AG08395 (cell line): ENCODE measurements at places on chromosomes 13 and 19.

DNA sequence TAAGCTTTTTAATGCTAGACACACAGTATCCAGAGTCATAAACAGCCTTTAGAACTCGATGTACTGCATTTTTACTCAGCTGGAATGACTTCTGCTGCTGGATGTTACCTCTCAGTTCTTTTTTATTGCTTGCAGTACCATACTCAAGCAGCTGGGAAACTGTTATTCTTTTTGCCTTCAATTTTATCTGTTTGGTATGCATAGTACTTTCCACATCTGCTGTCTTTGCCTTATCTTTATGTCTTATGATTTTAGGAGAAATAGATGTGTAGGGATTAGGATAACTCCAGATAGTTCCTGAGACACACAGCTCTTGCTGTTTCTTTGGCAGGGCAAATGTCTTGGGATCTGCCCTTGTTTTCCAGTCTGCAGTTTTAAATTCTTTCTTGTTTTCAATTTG is 31.5 kb downstream of the TEX30 start:
- DNase-seq: no peak

DNA sequence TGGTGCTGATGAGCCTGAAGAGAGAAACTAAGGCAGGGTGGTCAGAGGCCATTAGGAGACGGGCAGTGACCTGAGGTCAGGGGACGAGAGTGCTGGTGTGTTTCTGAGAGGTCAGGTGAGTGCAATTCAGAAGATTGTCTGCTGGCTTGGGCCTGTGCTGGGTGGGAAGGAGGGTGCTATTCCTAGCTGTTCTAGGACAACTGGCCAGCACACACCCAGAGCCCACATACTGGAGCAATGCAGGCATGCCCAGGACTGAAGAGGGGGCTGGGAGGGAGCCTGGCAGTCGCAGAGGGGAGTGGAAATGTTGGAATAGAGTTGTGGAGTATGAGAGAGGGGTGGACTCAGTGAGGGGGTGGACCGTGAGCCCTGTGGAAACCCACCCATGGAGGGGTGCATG is 16.5 kb downstream of the ARHGEF7 start:
- no peak for DNase-seq

DNA sequence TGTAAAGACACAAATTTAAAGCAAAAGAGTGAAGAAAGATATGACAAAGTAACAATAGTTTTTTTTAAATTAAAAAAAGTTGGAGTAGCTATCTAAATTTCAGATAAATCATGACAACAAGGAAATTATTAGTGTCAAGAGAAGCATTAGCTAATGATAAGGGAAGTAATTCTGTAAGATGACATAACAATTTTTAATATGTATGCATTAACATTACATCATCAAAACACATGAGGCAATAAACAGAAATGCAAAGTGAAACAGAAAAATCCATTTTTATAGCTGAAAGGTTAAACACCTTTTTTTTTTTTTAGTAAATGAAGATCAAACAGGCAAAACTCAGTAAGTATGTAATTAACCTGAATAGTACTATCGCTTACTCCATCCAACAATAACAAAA is 804.9 kb upstream of the PRR20A start:
- DNase-seq: no peak

- no peak for DNase-seq
Observed at GRCh38 chr19:4916292-4917082, 7.2 kb downstream of the UHRF1 start.

DNA sequence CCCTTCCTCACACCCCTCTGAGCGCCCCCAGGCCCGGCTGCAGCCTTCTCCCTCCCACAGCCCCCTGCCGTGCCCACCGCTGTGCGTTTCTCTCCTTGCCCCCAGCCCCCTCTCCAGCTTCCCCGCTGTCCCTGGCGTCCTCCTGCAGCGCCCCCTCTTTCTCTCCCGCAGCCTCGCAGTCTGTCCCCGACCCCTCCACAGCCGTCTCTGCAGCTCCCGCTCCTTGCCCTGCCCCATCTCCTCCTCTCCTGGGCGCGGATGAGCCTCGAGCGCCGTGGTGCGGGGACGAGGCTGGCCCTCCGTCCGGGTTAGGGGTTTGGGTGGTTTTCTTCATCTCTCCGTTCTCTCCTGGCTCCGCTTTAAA is 1.1 kb downstream of the KMT5C start:
- DNase-seq: no peak

GRCh38 chr19:16355293-16356043 is 30.8 kb downstream of the KLF2 start:
- no peak for DNase-seq
